Skeletal muscle cell (primary cell): ENCODE measurements at places on chromosomes 11 and 22.

GRCh38 chr11:19426756-19427403, 186.1 kb upstream of the E2F8 start:
- peak; percentile 48 for DNase-seq

DNA sequence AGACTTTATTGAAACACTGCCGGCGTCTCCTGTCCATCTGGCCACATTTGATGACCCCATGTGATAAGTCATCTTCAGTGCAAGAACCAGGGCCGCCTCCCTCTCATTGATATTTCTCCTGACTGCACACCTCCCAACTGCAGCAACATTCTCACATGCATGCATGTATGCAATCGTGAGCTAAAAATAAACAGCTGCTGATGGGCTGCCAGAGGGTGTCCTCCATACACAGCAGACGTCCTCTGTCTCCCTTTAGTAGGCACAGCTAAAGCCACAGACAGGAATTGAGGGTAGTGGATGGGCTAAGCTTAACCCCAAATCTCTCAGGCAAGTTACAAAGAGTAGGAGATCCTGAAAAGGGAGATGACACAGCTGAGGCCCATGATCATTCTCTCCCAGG, 106.7 kb upstream of the HSD17B12 start:
- no peak for DNase-seq

DNA sequence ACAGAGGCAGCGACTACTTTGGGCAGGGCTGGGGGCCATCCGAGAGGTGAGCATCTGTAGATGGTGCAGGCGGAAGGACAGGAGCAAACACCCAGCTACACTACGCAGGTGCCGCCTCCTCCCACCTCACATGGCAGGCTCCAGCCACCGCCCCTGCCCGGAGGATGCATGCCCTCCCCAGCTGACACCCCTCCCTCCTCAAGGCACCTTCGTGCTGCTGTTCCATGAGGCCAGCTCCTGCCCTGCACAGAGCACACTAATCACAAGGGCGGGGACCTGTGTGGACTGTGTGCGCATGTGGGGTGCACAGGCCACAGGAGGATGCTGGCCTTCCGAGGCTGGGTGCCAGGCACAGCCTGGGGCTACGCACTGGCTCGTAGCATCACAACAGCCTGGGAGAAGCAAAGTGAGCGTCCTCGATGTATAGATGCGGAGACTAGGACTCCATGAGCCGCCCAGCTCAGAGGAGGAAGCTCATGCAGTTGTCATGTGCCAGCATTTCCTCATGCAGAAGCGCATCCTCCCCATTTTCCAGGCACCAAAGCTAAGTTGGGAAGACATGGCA, 32.8 kb upstream of the HMOX1 start:
- no peak for DNase-seq

GRCh38 chr11:123318623-123319022, 111.4 kb upstream of the GRAMD1B start:
- DNase-seq = no peak

DNA sequence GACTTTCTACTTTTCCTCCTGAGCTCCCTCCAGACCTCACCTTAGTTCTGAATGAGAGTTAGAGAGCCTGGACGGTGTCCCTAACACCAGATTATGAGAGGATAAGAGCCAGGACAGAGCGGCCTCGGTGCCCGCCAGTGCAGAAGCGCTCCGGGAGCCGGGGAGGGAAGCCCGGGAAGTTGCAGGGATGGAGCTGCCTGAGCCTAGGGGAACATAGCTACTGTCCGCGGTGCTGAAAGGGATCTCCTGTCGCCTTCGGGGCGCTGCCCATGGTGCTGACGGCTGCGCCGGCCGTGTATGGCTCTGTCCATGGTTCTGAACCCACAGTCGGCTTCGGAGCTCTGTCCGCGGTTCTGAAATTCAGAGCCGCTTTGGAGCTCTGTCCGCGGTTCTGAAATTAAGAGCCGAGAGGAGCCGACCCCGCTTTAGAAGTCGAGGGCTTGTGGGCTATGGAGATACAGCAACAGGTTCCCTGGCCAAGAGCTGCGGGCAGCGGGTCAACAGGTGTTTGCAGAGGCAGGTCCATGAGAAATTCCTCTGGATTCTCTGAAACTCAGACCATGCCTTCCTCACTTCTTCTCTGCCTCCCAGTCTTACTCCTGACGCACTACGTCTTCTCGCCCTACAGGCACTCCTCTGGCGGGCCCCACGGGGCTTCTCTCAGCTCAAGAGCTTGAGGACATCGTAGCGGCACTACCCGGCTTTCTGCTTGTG, 814 bp downstream of the NPAS4 start:
- peak; percentile 54 for DNase-seq

DNA sequence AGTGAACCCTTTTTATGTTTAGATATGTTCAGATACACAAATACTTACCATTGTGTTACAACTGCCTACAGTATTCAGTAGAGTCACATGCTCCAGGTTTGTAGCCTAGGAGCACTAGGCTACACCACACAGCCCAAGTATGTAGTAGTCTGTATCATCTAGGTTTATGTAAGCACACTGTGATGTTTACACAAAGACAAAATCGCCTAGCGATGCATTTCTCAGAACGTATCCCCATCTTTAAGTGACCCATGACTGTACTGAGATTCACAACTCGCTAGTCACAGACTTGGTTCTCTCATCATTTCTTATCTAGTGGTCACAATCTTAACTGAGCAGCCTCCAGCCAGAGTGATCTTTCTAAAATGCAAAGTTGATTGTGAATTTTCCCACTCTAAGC, 119.2 kb downstream of the RASSF10 start:
- DNase-seq = no peak

DNA sequence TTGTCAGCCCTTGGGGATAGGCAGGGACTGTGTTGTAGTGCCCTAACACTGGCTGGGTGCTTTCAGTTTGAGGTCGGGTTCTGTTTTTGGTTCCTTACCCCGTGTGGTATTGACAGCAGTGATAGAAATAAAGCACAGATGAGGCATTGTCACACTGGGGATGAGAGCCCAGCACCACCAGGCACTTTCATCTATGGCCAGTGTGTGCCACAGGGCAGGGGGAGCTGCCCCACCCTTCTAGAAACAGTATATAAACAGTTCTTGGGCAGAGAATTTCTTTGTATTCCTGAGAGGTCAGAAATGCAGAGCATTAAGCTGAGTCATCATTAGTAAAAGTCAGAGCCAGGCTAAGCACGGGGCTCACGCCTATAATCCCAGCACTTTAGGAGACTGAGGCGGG, 23.1 kb upstream of the CDC42EP2 start:
- DNase-seq = no peak

- no peak for DNase-seq
These were observed 122.7 kb downstream of the EFCAB6 start for GRCh38 chr22:43689356-43689755.

GRCh38 chr11:93073508-93074280, 104.2 kb downstream of the MTNR1B start:
- no peak for DNase-seq

GRCh38 chr11:108237058-108237481, 14.2 kb downstream of the ATM start:
- DNase-seq = no peak

DNA sequence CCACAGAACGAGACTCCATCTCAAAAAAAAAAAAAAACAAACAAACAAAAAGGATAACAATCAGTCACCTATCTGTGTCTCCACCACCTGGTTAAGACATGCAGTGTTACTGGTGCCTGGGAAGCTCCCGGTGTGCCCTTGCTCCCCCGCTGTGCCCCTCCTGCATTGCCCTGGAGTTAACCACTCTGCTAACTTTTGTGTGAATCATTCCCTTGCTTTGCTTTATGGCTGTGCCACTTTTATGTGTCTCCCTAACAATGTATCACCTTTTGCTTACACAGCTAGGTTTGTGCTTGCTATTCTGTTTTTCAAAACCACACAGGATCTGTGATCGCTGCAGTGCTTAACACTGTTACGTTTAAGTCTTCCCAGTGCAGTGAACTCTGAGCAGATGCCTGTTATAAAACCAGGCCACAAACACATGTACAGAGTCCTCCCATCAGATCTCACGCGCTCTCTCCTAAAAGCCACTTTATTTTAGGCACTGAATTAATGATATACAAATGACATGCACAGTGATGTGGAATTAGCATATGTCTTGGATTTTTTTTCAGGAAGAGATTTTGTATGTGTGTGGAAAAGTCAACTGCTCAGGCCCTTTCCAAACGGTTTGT, 69.9 kb downstream of the BUD13 start:
- no peak for DNase-seq

- DNase-seq = no peak
These were observed 30.5 kb downstream of the WNT11 start for GRCh38 chr11:76175783-76176182.

GRCh38 chr11:61292356-61292755, 2.8 kb downstream of the VWCE start:
- no peak for DNase-seq

GRCh38 chr11:29351301-29351873, 665.4 kb downstream of the KCNA4 start:
- no peak for DNase-seq

- DNase-seq = no peak
These were observed 49.0 kb upstream of the BIRC3 start for GRCh38 chr11:102268083-102268984.
